ENCODE measurements at places on chromosomes 4 and X. TPM values are rescaled to one million over a fixed set of nuclear protein-coding genes. Genes with fewer than 3 reads are reported as not detected.

The STOX2 gene
- total RNA-seq, result 0.75 TPM

The SLC9A7 gene
- total RNA-seq, result 12.5 TPM

The ZXDA gene
- 2.4 TPM for total RNA-seq

The BMX gene
- 0.03 TPM for total RNA-seq

The GUCY1A1 gene
- not detected for total RNA-seq

The OCIAD2 gene
- 182 TPM for total RNA-seq

The NLGN4X gene
- 0.04 TPM for total RNA-seq

The GJB1 gene
- not detected for total RNA-seq

The TCEAL2 gene
- total RNA-seq, result not detected
